Astrocyte of the spinal cord (primary cell): ENCODE measurements at places on chromosomes 1 and 21.

- DNase-seq: no peak
Observed at GRCh38 chr1:89512996-89513720, 11.5 kb upstream of the LRRC8B start.

DNA sequence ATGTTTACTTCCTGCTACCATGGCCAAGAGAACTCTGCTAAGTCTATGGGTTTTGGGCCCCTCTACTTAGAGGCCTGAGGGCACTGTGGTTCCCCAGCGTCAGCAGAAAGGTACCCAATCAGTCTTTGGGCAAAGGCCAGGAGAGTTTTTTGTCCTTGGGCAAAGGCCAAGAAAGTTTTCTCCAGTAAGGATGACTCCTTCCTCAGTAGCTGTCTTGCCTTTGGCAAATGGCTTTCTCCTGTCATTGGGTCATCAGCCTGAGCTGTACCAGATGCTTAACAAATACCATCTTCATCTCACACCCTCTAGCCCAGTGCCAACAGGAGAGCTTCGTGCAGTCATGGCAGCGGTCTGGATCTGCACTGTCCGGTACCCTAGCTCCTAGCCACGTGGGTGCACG lies 199.3 kb upstream of the TMEM51 start:
- no peak for DNase-seq

DNA sequence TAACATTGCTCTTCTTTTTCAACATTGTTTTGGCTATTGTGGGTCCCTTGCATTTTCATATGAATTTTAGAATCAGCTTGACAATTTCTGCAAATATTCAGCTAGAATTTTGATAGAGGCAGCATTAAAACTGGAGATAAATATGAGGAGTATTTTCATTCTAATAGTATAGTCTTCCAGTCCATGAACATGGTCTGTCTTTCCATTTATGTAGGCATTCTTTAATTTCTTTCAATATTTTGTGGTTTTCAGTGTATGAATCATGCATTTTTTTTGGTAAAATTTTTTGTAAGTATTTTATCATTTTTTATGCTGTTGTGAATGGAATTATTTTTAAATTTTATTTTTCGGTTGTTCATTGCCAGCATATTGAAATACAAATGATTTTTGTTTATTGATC lies 97.2 kb downstream of the DNAH14 start:
- DNase-seq: no peak

- DNase-seq: peak; percentile 94
Observed at GRCh38 chr1:245788269-245788668, 633.5 kb downstream of the KIF26B start.

- no peak for DNase-seq
Observed at GRCh38 chr1:237042526-237042891, 525 bp downstream of the RYR2 start.

GRCh38 chr1:16156848-16157495 lies 1.1 kb upstream of the EPHA2 start:
- no peak for DNase-seq

- no peak for DNase-seq
Observed at GRCh38 chr21:37654596-37654995, 261.7 kb downstream of the KCNJ6 start.

DNA sequence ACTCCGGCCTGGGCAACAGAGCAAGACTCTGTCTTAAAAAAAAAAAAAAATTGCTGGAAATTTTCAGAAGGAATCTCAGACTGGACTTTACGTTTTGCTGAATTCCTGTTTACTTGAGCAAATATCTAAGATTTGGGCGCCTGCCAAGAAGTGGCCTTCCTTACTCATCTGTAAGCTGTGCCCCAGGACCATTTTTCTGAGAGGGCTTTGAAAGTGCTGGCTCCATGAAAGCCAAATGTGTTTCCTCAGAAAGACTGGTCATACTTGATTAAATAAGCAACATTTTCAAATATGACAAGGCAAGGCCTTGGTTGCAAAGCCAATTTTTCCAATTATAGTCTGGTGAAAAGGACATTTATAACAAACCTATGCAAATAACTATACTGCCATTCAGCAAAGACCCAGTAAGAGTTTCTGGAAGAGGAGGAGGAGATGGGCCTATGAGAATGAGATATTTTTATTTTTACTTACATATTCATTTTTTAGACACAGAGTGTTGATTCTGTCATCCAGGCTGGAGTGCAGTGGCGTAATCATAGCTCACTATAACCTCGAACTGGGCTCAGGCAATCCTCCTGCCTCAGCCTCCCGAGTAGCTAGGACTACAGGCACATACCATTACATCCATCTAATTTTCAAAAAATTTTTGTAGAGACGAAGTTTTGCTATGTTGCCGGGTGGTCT lies 56.3 kb upstream of the HTR1D start:
- peak; percentile 85 for DNase-seq

DNA sequence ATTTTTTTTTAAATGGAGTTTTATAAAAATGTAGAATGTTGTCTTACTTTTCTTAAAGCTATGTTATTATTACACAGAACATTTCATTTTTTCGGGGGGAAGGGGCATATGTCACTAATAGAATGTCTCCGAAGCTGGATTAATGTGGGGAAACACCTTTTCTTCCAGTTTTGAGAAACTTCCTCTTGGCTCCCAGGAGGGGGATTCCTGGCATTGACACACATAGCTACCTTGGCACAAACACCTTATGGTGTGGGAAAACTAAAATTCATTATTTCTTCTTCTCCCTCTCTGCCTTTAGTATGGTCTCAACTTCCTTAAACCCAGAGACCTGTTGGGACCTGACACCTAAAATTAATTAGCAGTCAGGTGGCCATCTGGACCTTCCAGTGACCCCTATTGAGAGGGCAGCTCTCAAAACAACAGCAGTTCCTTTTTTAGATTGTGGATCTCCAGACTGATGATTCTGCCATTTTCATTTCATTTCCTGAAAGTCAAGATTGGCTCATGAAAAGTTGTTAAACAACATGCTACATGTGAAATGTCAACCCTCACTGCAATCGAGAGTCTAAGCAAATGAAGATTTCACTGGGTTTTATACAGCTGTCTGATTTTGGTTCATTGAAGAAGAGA lies 70.1 kb upstream of the EDEM3 start:
- DNase-seq: no peak

DNA sequence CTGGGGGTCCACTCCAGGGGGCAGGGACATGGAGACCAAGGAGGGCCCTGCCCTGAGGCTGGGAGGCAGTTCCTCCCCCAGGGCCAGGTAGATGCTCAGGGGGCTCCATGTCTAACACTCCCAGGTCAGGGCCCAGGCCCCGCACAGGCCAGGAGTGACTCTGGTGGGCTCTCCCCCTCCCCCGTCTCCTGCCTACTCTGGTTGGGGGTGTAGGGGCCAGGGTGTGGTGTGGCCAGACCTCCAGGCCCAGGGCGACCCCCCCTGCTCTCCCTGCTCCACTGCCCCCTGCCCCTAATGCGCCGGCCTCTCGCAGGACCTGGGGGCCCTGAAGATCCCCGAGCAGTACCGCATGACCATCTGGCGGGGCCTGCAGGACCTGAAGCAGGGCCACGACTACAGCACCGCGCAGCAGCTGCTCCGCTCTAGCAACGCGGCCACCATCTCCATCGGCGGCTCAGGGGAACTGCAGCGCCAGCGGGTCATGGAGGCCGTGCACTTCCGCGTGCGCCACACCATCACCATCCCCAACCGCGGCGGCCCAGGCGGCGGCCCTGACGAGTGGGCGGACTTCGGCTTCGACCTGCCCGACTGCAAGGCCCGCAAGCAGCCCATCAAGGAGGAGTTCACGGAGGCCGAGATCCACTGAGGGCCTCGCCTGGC lies 19.7 kb upstream of the CCDC27 start:
- DNase-seq: no peak

DNA sequence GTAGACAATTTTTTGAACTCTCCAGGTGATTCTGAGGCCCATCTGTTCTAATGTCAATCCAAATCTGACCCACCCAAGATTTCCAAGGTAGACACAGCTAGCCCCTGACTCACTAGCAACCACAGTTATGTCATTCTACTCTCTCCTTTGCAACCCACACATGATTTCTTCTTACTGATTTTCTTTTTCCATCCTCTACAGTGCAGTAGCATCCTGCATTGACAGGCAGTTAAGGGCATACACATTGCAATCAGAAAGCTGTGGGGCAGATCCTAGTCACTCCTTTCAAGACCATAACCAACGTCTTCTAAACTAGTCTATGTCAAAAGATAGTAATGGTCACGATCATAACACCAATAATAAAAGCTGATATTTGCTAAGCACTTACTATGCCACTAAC lies 54.2 kb downstream of the JAK1 start:
- DNase-seq: no peak

DNA sequence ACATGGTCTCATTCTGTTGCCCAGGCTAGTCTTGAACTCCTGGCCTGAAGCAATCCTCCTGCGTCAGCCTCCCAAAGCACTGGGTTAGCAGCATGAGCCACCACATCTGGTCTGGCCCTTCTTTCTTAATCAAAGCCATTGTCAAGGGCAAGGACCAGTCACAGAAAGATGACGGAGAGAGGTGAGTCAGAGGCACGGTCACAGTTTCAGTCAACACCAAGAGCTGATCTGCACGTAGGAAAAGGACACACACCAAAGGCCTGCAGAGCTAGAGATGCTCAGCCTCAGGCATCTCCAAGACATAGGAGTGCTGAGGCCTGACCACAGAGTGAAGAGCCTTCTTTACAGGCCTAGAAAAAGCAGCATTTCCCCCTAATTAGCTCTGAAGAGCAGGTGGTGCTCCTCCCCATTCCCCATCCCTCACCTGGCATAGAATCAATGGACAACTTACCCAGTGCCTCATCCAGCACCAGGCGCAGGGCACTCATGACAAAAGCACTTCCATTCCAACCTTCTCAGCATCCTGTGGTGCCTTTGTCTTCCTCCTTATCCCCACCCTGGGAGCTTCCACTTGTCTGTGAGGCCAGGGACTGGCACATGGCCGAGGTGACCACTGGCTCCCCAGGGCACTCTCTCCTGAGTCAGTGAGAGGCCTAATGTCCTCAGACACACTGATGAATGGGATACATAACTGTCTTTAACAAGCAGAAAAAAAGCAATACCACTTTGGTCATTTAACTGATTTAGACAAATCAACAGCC lies 139.8 kb downstream of the AJAP1 start:
- DNase-seq: no peak

GRCh38 chr1:180854001-180854400 lies 58.7 kb upstream of the KIAA1614 start:
- DNase-seq: peak; percentile 8

GRCh38 chr1:209375097-209375496 lies 208.4 kb upstream of the CAMK1G start:
- no peak for DNase-seq

DNA sequence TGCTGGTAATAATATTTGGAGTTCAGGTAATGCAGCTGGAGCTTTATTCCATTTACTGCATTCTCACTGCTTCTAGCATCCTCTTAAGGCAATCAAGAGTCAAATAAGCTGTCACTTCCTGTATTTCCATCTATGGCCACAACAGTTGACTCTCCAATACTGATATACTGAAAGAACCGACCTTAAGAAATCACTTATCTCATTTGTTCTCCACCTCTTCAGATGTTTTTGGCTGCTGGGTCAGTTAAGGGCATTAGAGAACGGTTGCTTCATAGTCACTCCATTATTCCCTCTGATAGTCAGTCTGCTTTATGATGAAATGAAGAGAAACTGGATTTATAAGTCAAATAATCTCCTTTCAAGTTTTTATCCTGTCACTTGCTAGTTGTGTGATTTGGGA lies 14.2 kb upstream of the RGS4 start:
- DNase-seq: no peak

DNA sequence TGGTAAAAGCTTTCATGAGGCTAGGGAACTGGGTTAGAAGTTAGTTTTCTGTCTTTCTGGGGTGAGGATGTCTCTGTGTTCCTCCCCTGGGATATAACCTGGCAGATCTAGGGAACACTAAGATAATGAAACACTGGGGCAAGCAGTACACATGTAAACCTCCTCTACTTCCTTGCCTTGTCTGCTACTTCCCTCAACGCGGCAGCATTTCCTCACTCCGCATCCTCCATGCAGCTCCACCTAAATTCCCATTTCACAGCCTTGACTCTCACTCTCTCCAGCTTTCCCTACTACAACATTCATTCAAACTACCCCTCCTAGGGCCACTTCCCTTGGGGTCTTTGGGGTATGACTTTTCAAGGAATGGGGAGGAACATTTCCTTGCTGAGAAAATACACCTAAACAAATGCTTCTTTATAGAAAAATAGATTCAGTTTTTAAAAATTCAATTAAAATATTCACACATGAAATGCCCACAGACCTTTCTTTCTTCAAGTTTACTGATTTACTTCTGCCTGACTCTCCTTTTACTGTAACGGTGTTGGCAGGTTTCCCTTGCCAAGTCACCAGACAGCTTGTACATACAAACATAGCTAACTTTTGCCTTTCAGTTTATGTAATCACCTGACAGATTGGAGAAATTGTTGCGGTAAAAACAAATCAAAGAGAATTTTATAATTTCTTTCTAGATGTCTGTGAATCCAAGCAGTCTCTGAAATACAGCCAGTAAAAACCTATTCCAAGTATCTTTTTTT lies 90.1 kb downstream of the TNFSF18 start:
- DNase-seq: peak; percentile 50

DNA sequence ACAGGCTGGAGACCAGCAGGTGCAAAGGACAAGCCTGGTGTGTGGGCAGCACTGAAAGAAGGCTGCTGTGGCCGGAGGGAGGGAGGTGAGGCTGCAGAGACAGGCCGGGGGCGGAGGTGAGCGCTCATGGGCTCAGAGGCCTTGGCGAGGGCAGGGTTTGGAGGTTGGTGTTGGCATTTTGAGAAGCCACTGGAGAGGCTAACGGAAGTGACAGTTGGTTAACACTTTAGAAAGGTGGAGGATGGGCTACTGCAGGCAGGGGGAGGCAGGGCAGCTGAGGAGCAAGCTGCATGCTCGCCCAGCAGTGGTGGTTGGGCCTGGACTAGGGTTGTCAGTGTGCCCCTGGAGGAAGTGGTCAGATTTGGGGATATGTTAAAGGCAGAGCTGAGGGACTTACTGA lies 37.5 kb downstream of the QSOX1 start:
- DNase-seq: no peak

GRCh38 chr1:199042193-199042592 lies 403.4 kb downstream of the PTPRC start:
- DNase-seq: no peak

DNA sequence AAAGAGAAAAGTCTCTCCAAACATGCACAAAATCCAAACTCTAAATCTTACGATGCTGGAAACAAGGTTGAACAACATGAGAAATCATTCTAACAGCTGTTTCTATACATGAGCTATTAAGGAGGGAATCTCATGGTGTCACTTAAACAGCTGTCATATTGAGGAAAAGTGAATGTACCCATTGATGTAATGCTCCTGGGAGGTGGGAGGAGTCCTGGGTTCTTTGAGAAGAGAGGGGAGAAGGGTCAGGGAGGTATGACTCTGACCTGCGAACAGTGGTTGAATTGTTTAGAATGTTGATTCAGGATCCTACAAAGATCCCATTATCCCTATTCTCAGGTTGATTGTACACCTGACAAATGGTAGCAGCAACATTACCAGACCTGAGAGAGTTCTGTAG lies 49.3 kb downstream of the ZC3H11B start:
- no peak for DNase-seq

DNA sequence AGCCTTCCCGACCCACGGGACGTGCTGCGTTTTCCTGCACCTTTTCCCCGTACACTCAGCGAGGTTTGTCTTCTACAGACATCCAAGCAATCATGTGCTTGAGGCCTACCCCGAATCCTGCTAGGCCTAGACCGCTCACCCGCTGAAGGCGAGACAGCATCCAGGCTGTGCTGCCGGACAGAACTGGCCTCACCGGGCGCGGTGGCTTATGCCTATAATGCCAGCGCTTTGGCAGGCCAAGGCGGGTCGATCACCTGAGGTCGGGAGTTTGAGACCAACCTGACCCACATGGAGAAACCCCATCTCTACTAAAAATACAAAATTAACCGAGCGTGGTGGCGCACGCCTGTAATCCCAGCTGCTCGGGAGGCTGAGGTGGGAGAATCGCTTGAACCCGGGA lies 54.1 kb downstream of the ECE1 start:
- no peak for DNase-seq
